ENCODE measurements at places on chromosomes 5 and 9.
A peak's percentile ranks its signal among the peaks of the same experiment; 100 is the strongest.

GRCh38 chr5:87867281-87867680, 401.4 kb downstream of the TMEM161B start:
- DNase-seq, result no peak

DNA sequence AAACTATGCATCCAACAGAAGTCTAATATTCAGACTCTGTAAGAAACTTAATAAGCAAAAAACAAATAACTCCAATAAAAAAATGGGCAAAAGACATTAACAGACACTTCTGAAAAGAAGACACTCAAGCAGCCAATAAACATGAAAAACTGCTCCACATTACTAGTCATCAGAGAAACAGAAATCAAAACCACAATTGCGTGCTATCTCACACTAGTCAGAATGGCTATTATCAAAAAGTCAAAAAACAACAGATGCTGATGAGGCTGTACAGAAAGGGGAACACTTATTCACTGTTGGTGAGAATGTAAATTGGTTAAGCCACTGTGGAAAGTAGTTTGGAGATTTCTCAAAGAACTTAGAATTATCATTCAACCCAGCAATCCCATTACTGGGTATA, 101.2 kb upstream of the TRIM32 start:
- no peak for DNase-seq

DNA sequence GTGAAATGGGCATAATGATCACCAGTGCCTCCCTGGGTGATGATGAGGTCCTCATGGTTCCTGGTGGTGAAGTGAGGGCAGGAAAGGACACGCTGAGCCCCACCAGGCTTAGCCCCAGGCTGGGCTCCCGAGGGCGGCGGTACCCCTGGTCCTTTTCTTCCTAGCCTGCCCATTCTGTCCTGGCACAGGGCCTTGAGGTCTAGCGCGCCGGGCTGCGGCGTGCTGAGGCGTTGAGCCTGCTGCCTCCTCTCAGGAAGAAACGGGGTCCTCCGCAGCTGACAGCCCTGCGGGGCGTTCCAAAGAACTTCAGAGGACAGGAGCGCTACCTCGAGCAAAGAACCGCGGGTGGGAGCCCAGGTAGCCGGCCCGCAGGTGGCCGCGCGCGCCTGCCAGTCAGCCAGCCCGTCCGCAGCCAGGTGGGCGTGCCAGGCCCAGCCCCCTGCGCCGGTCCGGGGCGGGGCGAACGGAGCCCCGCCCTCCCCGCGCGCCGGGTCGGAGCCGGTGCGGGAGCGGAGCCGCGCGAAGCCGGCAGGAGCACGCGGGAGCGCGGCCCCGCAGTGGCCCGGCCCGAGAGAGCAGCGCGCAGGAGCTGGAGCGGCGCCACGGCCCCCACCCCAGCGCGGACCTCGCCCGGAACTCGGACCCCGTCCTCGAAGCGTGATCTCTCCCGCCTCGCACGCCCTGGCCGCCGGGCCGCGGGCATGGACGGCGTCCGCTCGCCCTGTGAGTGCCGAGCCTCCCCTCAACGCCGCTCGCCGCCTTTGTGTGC, at the start of gene WNK2:
TSS of gene WNK2 (plus strand) at position 477 of the 769 bp plus-strand sequence. CDS start 791 bp downstream, outside the sequence.
- DNase-seq, result no peak

GRCh38 chr5:138366632-138367382, 14.3 kb downstream of the KDM3B start:
- no peak for DNase-seq

GRCh38 chr9:132639322-132639721, 30.5 kb downstream of the DDX31 start:
- no peak for DNase-seq

GRCh38 chr9:88653911-88654310, 118.9 kb downstream of the NXNL2 start:
- no peak for DNase-seq

GRCh38 chr5:59704936-59705335, 188.6 kb downstream of the PDE4D start:
- DNase-seq, result peak; percentile 62

DNA sequence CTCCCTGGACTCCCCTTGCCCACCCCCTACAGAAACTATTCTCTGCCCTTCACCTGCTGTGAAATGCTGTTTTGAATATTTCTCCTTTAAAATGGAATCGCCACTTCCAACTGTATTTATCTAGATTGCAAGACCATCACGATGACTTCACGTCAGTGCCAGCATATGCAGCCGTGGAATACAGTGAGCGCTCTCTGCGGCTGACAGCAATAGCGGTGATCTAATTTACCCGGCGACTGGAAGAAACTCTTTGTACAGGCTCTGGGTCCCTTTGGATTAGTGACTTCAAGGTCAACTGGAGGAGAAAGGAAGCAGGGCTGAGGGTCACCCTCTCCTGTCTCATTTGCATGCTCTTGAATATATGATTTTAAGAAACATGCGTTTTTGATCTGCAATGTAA, 192.0 kb downstream of the IRX1 start:
- DNase-seq, result no peak

GRCh38 chr9:115035841-115036612, 81.9 kb downstream of the TNC start:
- DNase-seq, result no peak

- DNase-seq, result no peak
These were observed 746 bp downstream of the STRBP start for GRCh38 chr9:123267481-123268198.

DNA sequence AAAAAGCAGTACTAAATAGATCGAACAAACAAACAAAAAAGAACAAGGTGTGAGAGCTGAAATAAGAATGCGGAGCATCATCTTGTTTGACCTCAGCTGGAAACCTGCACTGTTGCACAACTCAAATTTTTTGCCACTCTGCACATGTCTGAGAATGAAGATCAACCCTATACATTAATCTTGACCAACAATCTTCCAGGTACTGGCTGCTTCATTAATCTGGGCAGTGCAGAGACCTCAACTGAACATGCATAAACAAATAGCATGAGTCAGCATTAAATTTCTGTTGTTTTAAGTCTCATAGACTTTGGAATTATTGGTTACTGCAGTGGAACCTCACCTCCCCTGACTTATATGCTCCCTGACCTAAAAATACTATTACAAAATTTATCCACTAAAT, 114.6 kb upstream of the FTMT start:
- DNase-seq, result no peak

Measured in right lung (tissue), 10 donors.